Activated effector memory CD4-positive, alpha-beta T cell treated with anti-CD3 and anti-CD28 coated beads, Interleukin-2, amount 50 U/mL, for 16 hours (primary cell): ENCODE measurements at places on chromosomes 5 and 9.

- DNase-seq: no peak
Measured at GRCh38 chr9:1604942-1605560, 410.1 kb upstream of the SMARCA2 start.

GRCh38 chr5:6713274-6714225 is at the start of gene TENT4A:
TENT4A (plus strand) TSS chr5:6713432; CDS start chr5:6713984, 552 bp downstream.
- peak; percentile 78 for DNase-seq

DNA sequence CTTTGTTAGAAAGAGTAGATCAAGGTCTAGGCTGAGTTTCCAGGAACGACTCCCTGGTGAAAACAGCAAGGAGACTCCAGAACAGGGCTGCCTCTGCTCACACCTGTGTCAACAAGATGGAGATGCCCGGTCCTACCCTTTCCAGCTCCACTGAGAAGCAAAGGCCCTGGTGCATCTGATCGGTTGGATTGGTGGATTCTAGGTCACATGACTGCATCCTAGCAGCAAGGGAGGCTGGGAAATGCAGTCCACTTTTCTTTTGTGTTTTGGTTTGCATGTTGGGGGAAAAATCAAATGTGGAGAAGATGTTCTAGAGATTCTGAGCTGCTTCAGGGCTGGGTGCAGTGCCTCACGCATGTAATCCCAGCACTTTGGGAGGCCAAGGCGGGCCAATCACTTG is 82.0 kb upstream of the TRIO start:
- no peak for DNase-seq

DNA sequence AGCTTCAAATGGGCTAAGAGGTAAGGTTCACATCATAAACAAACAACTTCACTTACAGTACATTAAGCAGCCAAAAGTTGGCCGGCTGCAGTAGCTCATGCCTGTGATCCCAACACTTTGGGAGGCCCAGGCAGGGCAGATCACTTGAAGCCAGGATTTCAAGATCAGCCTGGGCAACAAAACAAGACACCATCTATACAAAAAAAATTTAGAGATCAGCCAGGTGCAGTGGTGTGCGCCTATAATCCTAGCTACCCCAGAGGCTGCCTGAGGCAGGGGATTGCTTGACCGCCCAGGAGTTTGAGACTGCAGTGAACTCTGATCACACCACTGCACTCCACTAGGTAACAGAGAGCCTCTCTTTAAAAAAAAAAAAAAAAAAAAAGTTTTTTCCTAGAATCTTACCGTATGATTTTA is 16.9 kb downstream of the UBTD2 start:
- no peak for DNase-seq
